ENCODE measurements at places on chromosomes 5 and 9.

- no peak for DNase-seq
These were observed 130.2 kb downstream of the PCSK5 start for GRCh38 chr9:76020652-76021051.

- DNase-seq = no peak
These were observed 60.9 kb downstream of the RXRA start for GRCh38 chr9:134386951-134387831.

DNA sequence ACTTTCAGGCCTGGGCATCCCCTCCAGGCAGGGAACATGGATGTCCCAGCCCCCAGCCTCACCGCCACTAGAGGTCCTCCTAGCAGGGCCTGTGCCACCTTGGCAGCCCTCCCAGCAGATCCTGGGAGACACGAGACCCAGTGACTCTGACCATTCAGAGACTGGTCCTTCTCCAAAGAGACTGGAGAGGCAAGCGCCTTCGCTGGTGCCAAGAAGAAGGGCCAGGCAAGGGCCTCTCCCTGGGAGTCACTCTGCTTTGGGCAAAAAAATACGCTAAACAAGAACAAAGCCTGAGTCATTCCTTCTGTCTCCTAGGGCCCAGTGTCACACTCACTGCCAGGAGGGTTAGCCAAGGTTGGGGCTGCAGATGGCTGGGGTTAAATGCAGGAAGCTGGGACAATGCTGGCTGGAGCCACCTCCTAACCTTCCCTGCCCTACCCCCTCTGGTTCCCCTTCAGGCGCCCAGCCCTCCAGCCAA lies 35.3 kb upstream of the SMIM23 start:
- DNase-seq = no peak

GRCh38 chr9:125233678-125234077 lies 7.5 kb downstream of the HSPA5 start:
- no peak for DNase-seq

DNA sequence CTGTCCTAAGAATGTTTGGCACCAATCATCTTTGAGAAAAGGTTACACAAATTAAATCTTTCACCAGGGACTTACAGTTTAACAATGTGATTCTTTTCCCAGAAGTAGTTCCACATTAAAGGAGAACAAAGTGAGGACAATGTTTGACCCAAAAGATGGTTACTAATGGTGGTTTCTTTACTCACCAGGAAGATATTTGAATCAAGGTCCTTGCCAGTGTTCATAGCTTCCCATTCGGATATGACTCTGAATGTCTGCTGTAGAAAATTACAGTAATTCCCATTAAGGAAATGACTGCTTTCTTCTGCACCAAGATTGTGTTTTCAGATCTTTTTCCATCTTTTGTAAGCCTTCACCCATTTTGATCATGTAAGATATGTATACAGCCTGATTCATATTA lies 114.6 kb upstream of the ADAMTSL1 start:
- DNase-seq = no peak

DNA sequence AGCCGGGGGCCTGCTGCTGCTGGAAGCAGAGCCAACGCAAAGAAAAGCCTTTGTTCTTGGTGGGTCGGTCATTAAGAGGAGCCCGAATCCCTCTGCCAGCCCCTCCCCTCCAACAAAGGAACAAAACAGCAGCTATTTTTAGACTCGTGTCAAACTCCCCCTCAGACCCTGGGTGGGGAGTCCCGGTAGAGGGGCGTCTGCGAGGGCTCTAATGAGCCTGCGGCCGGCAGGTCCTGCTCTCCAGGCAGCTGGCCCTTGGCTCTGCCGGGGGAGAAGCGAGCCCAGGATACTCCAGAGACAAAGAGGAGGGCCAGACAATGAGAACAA lies 114.0 kb downstream of the LHX2 start:
- no peak for DNase-seq

DNA sequence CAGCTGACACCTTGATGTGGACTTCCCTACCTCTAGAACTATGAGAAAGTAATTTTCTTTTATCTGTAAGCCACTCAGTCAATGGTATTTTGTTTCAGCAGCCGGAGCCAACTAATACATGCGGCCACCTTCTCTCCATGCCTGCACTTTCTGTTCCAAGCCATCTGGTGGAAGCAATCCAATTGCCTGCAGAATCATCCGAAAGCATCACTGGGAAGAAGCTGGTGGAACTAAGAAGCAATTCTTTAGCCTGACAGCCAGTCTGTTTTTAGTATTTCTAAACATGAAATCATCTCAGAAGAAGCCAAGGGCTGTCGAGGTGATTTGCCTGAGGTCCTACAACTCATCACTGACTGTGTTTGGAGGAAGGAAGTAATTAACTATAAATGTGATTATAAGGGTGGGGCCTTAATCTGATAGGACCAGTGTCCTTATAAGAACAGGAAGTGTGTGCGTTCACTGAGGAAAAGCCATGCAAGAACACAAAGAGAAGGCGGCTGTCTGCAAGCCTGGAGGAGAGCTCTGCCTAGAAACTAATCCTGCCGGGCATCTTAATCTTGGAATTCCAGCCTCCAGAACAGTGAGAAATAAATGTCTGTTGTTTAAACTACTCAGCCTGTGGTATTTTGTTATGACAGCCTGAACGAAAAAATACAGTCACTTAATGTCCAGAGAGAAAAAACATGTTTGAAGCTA lies 49.1 kb downstream of the NXNL2 start:
- DNase-seq = no peak

DNA sequence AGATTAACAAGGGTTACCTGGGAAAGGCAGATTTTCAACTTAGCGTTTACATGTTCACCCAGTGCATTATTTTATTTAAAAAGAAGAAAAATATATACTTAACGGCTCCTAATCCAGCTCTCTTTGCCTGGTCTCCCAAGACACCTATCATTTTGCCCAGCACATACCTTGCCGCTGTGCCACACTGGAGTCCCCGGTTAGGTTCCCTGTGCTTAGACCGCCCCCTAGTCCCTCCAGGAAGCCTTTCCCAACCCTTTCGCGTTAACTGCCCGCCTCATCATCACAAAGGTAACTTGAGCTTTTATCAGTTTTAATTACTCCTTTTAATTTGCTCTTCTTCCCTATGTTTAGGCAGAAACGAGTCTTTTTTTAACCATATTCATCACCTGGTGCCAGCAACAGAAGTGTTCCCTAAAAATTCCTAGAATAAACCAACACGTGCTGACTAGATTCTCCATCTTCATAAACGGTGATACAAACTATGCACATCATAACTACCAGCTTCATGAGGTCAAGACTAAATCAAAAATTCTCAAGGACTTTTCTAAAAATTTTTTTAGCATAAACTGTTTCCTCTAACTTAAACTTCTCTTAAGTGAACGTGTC lies 19.7 kb downstream of the DNAJA1 start:
- no peak for DNase-seq

- no peak for DNase-seq
These were observed 44.0 kb downstream of the FANCC start for GRCh38 chr9:95273369-95274022.

- DNase-seq = no peak
These were observed 84.6 kb upstream of the LIFR start for GRCh38 chr5:38641003-38641402.

GRCh38 chr9:112041536-112042243 lies 133.4 kb downstream of the SUSD1 start:
- DNase-seq = no peak

DNA sequence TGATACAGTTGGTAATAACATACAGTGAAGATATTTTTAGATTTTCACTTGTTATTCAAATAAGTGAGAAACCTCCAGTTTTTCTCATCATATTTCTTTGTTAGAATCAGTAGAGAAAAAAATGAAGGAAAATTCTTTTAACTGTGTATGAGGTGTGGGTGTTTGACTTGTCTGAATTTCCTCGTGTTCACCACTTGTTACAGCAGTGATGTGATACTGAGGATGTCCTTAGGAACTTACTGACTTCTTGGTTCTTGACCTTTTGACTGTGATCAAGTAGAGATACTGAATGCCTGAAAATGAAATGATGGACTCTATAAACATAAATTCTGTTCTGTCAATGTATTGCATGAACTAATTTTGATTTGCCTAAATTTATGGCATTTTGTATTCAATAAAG lies 10.7 kb downstream of the PBX3 start:
- no peak for DNase-seq

- no peak for DNase-seq
These were observed 37.0 kb downstream of the MRPS30 start for GRCh38 chr5:44845777-44846176.
